DND-41 (cell line): ENCODE measurements at places on chromosomes 3 and 15.

- DNase-seq: no peak
- no peak overlapping the region for H3K4me3 ChIP-seq
- H3K36me3 ChIP-seq: no peaks in the 10 kb centered on the region
Observed at GRCh38 chr3:107498646-107499045, 24.1 kb upstream of the BBX start.

DNA sequence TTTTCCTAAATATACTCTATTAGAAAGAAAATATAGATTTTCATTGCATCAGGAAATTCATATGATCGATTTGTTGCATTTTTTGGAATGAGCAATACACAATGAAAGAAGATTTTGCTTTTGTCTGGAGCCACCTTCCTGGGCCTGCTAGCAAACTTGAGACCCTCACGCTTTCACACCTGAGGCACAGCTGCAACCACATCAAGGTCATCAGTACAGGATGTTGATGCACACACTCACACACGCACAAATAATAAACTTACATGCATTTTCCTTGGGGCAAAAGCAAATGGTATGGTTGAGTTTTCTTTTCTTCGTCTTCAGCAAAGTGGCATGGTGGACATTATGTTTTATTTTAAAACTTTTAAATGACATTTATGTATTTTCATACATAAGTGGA is 64.8 kb upstream of the SATB1 start:
- peaks cover 30% of the 10 kb centered on the region for H3K4me1 ChIP-seq
- H3K4me3 ChIP-seq: no peak overlapping the region
- peak overlapping the region; percentile 66 for H3K27ac ChIP-seq
- H3K36me3 ChIP-seq: no peaks in the 10 kb centered on the region
- no peaks in the 10 kb centered on the region for H3K27me3 ChIP-seq

- H3K4me1 ChIP-seq: peaks cover 8% of the 10 kb centered on the region
- H3K4me3 ChIP-seq: no peak overlapping the region
- no peak for DNase-seq
Observed at GRCh38 chr15:38460543-38460942, 6.6 kb downstream of the FAM98B start.

- H3K27me3 ChIP-seq: peaks cover 14% of the 10 kb centered on the region
- no peak overlapping the region for H3K27ac ChIP-seq
- DNase-seq: no peak
- H3K4me3 ChIP-seq: no peak overlapping the region
- H3K36me3 ChIP-seq: no peaks in the 10 kb centered on the region
- no peaks in the 10 kb centered on the region for H3K4me1 ChIP-seq
Observed at GRCh38 chr3:12040902-12041301, 36.7 kb downstream of the SYN2 start.

DNA sequence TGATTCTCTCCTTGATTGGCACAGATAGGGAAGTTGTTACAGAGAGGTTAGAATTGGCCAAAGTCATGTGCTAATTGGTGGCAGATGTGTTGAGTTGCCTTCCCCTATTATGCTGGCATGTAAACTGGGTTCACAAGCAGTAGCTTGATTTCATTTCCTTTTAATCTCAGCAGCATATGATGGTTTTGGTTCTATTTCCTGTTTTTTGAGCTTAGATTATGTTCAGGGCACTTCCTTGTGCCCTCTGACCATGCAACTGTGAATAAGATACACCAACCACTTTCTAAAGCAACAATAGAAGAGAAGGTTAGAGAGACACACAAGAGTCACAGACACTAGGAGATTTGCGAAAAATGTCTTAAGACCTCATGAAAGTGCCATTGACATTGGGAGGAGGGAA is 16.5 kb downstream of the HPS3 start:
- no peak overlapping the region for H3K27ac ChIP-seq
- no peak for DNase-seq
- peaks cover 59% of the 10 kb centered on the region for H3K36me3 ChIP-seq
- no peaks in the 10 kb centered on the region for H3K4me1 ChIP-seq

- peaks cover 30% of the 10 kb centered on the region for H3K4me1 ChIP-seq
- H3K4me3 ChIP-seq: no peak overlapping the region
- H3K27ac ChIP-seq: no peak overlapping the region
- no peak for DNase-seq
- no peaks in the 10 kb centered on the region for H3K27me3 ChIP-seq
- H3K36me3 ChIP-seq: peaks cover 6% of the 10 kb centered on the region; the same call in 1 of the 2 replicates
Observed at GRCh38 chr3:52893723-52894122, 3.6 kb downstream of the STIMATE start.

- H3K36me3 ChIP-seq: no peaks in the 10 kb centered on the region
- no peak overlapping the region for H3K4me3 ChIP-seq
- H3K27me3 ChIP-seq: no peaks in the 10 kb centered on the region
- DNase-seq: no peak
Observed at GRCh38 chr3:164918905-164919304, 159.4 kb downstream of the SI start.

DNA sequence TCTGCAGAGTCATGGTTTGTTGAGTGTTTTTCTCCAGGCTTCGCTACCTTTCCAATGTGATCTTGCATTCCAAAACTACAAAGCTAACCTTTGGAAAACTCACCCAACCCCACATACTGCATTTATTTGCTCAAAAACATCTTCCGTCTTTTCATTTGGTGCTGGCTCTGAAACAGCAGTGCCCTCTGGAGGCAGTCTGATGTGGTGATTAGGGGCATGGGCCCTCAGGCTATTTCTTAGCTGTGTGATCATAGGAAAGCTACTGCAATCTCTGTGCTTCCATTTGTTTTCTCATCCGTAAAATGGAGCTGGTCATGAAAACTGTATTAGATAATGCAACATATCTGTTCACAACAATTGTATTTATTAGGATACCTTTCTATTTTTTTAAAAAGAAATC is 47.0 kb downstream of the MTHFS start:
- no peak overlapping the region for H3K27ac ChIP-seq
- no peaks in the 10 kb centered on the region for H3K27me3 ChIP-seq

GRCh38 chr3:17730318-17730967 is 12.0 kb downstream of the TBC1D5 start:
- no peak overlapping the region for H3K27ac ChIP-seq
- H3K4me1 ChIP-seq: peaks cover 4% of the 10 kb centered on the region; the same call in 1 of the 2 replicates
- H3K4me3 ChIP-seq: no peak overlapping the region
- peaks cover 43% of the 10 kb centered on the region for H3K36me3 ChIP-seq

DNA sequence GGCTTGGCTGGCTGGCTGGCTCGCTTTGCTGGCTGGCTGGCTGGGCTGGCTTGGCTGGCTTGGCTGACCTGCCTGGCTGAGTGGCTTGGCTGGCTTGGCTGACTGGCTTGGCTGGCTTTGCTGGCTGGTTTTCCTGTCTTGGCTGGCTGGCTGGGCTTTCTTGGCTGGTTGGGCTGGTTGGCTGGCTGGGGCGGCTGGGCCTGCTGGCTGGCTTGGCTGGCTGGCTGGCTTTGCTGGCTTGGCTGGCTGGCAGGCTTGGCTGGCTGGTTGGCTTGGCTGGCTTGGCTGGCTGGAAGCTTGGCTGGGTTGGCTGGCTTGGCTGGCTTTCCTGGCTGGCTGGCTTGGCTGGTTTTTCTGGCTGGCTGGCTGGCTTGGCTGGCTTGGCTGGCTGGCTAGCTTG is 435.6 kb downstream of the GOLGA6L6 start:
- no peaks in the 10 kb centered on the region for H3K27me3 ChIP-seq
- DNase-seq: peak; percentile 4
- no peaks in the 10 kb centered on the region for H3K36me3 ChIP-seq
- no peak overlapping the region for H3K4me3 ChIP-seq
- H3K4me1 ChIP-seq: no peaks in the 10 kb centered on the region
- H3K27ac ChIP-seq: no peak overlapping the region

- H3K27ac ChIP-seq: no peak overlapping the region
- H3K4me3 ChIP-seq: no peak overlapping the region
- no peak for DNase-seq
Observed at GRCh38 chr15:27538325-27538724, 560.8 kb downstream of the OCA2 start.

- no peak overlapping the region for H3K4me3 ChIP-seq
- no peaks in the 10 kb centered on the region for H3K36me3 ChIP-seq
- H3K27me3 ChIP-seq: no peaks in the 10 kb centered on the region
- H3K4me1 ChIP-seq: no peaks in the 10 kb centered on the region
Observed at GRCh38 chr15:84953726-84954125, 27.9 kb upstream of the PDE8A start.

DNA sequence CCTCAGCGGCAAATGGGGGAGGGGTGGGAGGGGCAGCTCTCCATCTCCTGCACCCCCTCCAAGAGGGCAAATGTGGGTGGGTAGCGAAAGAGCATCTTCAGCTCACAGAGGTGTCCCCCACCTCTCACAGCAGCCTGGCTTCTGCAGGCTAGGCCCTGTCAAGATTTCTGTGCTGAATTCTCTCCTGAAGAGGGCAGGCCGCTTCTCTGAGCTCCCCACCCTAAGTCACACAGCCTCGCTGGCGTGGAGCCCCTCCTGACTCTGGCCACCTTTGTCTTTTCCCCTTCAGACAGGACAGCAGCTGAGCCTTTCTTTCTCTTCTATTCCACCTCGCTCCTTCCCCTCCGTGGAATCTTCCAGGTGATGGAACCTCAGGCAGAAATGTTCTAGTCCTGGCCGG is 26.3 kb upstream of the ADAMTS7 start:
- H3K4me1 ChIP-seq: no peaks in the 10 kb centered on the region
- no peak overlapping the region for H3K4me3 ChIP-seq
- H3K27ac ChIP-seq: no peak overlapping the region
- no peaks in the 10 kb centered on the region for H3K36me3 ChIP-seq
